ENCODE measurements at places on chromosomes 3 and 15.
A peak's percentile ranks its signal among the peaks of the same experiment; 100 is the strongest.

- DNase-seq = peak; percentile 51
Observed at GRCh38 chr3:155871746-155872158, 1.3 kb downstream of the GMPS start.

GRCh38 chr15:63405159-63405558, 23.5 kb upstream of the CA12 start:
- no peak for DNase-seq

GRCh38 chr15:73364070-73364469, 4.7 kb downstream of the HCN4 start:
- DNase-seq = no peak

DNA sequence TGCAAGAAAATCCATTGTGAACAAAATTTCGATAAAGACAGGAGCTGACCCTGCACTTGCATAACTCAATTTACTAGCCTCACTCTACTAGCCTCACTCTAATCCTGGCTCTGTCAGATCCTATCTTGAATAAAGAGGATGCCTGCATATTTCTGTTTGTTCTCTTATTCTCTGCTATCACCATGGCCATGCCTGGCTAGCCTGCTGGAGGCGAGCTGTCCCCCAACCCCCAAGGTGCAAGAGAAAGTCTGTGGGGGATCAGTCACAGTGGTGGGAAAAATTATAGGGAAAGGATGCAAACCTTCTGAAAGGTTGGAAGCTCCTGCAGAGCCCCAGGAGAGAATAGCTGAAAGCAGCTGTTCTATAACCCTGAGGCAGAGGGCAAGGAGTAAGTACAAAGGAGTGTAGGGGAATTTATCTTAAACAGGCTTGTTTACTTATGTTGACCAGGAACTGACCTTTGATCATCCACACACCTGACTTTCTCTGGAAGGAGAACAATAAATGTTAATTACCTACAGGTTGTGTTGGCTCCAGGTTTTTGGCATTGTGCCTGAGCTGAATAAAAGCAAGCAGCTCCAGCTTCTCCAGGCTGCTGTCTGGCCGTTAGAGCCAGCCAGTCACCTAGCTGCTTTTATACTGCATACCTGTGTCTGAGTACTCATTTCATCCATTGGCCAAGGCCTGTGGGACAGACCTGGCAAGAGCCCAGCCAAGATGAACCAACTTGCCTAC, 137.7 kb upstream of the RASGRP1 start:
- DNase-seq = no peak

DNA sequence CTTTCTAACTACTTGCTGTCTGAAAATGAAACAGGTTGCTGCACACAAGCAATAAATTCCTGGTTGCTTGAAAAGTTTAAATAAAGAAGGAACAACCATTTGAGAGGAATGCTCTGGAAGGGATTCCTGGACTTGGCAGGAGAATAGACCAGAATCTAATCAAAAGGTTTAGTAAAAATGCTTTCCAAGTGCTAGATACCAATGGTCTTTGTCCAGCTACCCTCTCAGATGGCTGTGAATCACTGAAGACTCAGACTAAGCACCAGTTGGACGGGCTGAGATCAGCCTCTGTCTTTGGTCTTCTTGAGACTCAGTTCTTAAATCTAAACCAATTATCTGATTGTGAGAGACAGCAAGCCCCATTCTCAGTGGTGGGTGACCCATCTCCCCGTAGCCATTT, 27.7 kb upstream of the LPP start:
- DNase-seq = no peak

GRCh38 chr15:84654689-84655453, 788 bp upstream of the WDR73 start:
- DNase-seq = peak; percentile 75

- DNase-seq = no peak
Observed at GRCh38 chr3:191768421-191768820, 307.5 kb downstream of the PYDC2 start.

GRCh38 chr3:89353465-89353864, 246.0 kb downstream of the EPHA3 start:
- no peak for DNase-seq

DNA sequence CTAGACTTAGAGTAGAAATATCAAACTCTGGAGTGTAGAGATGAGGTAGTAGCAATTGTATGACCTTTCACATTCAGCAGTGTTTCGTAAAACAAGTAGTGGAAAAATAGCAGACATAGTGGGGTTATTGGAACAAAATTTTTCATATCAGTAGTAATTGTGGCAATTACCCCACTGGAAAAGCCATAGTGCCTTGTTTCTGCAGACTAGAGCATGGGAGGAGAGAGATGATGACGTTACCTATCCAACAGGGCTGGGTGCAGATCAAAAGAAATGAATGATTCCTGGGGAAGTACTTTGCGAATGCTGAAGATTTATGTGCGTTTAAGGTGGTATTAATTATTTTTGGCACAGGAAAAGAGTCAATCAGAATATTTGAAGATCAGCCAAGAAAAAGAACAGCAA, 147.0 kb upstream of the LRRFIP2 start:
- peak; percentile 3 for DNase-seq

GRCh38 chr3:14113965-14114635, 10.6 kb downstream of the CHCHD4 start:
- peak; percentile 11 for DNase-seq

- no peak for DNase-seq
Observed at GRCh38 chr3:133840767-133841166, 35.2 kb downstream of the SRPRB start.

DNA sequence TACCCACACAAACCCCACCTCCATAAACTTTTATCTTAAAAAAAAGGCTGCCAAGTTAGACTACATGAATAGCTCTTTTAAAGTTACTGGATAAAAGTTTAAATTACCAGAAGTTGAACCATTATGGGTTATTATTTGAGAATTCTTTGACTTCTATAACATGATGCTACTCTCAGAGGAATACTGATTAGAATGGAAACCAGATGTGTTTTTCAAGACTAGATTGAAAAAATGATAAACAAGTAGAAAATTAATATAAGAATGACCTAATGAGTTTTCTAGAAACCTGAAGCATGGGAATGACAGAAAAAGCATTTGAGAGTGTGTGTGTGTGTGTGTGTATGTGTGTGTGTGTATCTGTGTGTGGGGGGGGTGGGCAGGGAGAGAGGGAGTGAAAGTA, 12.4 kb upstream of the FGF7 start:
- DNase-seq = no peak

- DNase-seq = no peak
Observed at GRCh38 chr15:81357180-81357686, 16.8 kb downstream of the TMC3 start.

- no peak for DNase-seq
Observed at GRCh38 chr3:62093025-62093424, 280.3 kb downstream of the FEZF2 start.

DNA sequence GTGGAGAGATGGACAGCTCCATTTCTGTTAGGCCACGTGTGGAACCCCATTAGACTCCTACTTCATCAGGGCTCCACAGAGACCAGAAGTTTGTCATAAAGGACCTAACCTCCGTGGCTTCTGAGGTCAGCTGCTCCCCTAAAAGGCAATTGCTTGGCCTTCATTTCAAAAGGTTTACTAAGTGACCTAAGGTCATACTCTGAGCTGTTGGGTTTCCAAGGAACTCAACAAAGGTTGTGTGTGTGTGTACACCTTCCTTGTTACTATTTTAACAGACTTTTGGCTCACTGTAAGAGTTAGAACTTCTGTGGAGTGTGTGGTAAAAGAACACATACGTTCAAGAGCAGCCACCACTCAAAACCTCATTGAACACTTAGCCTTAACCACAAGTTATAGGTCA, 73.9 kb downstream of the SEC22A start:
- DNase-seq = no peak

GRCh38 chr15:27043770-27044169, 72.8 kb downstream of the GABRG3 start:
- no peak for DNase-seq

GRCh38 chr3:152738656-152739055, 96.3 kb upstream of the P2RY1 start:
- peak; percentile 58 for DNase-seq

GRCh38 chr3:138824114-138824506, 10.6 kb downstream of the PIK3CB start:
- DNase-seq = peak; percentile 42

- no peak for DNase-seq
Observed at GRCh38 chr3:169508426-169508825, 155.1 kb downstream of the MECOM start.

DNA sequence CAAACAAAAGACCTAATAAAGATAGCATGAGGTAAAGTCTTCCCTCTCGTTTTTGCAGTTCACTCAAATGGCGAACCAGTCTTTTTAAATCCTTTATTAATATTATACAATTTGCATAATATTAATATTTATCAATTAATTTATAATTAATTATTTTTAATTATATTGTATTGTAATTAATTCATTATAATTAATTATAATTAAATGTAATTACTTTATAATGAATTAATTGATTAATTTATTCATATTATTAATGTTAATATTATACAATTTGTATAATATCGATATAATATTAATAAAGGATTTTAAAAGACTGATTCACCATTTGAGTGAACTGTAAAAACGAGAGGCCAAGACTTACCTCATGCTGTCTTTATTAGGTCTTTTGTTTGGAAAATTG, 1045.4 kb upstream of the CADM2 start:
- DNase-seq = no peak

GRCh38 chr15:67120009-67120838, 54.8 kb downstream of the SMAD3 start:
- DNase-seq = no peak

GRCh38 chr3:125634336-125634950, 39.1 kb upstream of the OSBPL11 start:
- DNase-seq = no peak

DNA sequence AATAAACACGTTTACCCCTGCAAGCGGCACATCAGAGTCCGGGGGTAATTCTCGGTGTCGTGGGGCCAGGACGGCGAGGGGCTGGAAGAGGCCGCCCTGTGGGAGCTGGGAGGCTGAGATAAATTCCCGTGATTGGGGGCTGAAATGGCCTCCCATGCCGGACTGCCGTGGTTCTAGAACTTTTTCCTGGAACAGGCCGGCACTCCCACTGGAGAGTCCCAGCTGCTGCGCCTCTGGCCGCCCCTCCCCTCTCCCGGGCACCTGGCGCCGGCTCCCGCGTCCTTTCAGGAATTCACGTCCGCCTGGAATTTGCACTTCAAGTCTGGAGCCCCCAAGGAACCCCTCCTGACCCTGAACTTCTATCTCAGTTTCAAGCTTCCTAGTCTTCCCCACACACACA, 10.8 kb upstream of the LRRC2 start:
- no peak for DNase-seq

GRCh38 chr15:91224755-91225380, 124.8 kb downstream of the SV2B start:
- peak; percentile 33 for DNase-seq

DNA sequence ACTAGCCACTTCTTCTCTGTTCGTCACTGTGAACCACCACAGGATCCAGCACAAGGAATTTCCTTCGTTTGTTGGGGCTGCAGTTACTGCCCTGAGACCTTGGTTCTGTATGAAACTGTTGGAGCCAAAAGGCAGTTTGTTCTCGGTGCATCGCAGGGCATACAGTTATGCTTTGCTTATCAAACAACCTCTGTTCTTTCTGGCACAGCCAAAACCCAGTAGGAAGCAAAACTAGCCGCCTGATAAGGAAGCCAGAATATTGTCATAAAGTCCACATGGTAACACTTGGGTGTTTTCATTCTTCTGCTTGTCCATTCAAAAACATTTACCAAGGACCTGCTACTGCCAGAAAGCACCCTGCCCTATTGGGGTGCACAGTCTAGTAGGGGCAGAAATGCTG, 116.1 kb downstream of the RAB11A start:
- no peak for DNase-seq

GRCh38 chr15:51727141-51727897, 10.1 kb downstream of the LYSMD2 start:
- no peak for DNase-seq

GRCh38 chr3:188391592-188391991, 237.6 kb downstream of the LPP start:
- DNase-seq = no peak

- DNase-seq = no peak
Observed at GRCh38 chr3:152225201-152225600, 43.5 kb upstream of the MBNL1 start.

- peak; percentile 95 for DNase-seq
Observed at GRCh38 chr3:4983739-4984510, 4.7 kb downstream of the BHLHE40 start.

DNA sequence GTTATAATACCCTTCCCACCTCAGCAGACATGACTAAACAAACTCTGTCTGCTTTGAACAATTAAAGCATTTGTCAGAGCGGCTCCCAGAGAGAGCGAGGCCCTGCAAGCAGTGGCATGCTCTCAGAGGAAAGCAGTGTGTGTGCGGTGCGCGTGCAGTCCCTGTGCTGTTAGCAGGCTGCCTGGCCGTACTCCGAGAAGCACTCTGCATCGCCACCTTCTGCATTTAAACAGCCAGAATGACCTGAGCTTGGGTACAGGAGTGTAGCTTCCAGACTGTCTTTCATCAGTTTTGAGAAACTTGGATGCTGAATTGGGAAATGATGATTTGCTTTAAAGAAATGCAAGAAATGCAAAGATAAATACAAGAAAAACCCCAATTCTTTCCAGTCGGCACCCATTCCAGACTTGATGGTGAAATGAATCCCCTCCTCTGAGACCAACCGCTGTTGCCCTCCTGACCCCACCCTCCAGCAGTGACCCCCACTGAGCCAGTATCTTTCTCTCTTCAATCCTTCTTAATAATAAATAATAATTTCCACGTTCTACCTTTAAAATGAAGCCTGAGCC, 113.5 kb downstream of the VGLL4 start:
- DNase-seq = peak; percentile 87

GRCh38 chr15:32683906-32684584, 33.8 kb upstream of the GREM1 start:
- peak; percentile 85 for DNase-seq

DNA sequence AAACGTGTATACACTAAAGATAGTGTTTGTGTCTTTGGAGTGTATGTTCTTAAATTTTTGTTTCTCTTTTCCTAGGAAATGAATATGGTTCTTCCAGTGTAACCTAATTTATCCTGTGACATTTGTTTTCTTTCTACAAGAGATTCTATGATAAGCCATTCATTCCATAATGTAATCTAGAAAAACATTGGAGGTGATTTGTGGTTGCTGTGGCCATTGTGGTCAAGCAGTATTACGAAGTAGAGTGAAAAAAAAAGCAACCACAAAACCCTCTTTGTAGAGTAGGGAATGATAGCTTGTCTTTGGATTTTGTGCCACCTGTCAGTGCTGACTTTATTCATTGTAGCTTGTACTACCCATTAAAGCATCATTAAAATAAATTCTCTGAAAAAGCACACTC, 1209.6 kb downstream of the ZPLD1 start:
- DNase-seq = no peak

- no peak for DNase-seq
Observed at GRCh38 chr3:186946756-186947375, 16.5 kb downstream of the ST6GAL1 start.

- no peak for DNase-seq
Observed at GRCh38 chr3:9149566-9149965, 99.9 kb downstream of the SRGAP3 start.

DNA sequence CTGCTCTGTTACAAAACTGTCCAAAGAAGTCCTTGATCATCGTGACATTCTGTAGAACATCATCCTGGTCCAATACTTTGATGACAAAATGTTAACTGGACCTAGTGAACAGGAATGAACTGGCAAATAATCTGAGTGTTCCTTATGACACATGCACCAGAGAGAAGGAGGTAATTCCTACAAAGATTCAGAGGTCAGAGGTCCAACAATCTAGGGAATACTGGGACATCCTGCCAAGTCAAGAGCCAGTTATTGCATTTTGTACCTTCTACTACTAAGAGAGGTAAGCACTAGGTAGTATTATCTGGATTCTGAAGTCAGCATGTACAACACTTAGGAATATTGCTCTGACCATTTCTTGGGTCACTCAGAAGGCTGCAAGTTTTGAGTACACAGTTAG, 20.8 kb downstream of the LZTFL1 start:
- no peak for DNase-seq

- DNase-seq = no peak
Observed at GRCh38 chr15:32903591-32904290, 185.9 kb downstream of the GREM1 start.
